Left ventricle myocardium inferior (tissue), 1 donor: ENCODE measurements at places on chromosomes 3 and 15.

DNA sequence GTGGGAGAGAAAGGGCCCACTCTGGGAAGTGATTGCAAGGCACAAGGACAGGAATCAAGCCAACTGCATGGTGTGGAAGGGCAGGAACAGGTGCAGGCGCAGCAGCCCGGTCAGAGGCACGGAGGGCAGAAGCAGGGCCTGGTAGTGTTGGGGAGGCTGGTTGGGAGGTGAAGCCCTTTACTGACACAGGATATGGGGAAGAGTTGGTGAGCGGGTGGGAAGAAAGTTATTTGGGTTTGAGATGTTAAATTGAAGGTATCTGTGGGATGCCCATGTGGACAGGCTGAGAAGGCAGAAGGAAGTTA, 83.6 kb upstream of the ABHD2 start:
- DNase-seq = no peak

DNA sequence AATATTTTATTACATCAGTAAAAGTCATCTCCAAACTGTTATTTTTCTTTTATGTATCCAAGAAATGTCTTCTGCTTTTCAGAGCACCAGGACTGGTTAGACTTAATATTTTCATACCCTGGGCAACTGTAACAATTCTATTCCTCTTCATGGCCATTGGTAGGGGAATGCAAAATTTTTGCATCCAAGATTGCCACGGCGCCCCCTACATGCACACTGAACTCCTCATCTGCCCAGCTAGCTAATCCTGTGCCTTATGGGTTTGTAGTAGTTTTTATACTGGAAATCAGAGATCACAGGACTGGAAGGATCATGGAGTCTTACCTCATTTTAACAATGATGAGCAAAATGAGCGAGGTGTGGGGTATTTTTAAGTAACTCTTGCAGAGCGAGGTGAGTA, 74.2 kb downstream of the CRTC3 start:
- DNase-seq = peak; percentile 51

DNA sequence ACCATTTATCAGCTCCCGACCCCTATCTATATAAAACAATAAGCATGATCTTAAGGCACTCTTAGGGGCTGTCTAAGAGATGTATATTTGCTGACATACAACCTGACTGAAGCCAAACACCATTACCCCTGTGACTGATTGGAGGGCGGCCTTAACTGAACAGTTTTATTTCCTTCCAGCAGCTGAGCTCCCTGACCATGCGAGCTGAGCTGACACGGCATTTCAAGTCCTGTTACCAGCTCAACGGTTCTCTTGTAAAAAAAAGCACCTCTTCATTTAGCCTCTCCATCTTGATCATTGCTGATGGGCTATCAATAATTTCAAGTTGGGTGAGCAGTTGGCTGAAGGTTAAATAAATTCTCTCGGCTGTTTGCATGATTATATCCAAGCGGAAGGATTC, 33.4 kb upstream of the BNIP2 start:
- DNase-seq = no peak

GRCh38 chr15:46961795-46962194, 755.5 kb upstream of the SEMA6D start:
- no peak for DNase-seq

DNA sequence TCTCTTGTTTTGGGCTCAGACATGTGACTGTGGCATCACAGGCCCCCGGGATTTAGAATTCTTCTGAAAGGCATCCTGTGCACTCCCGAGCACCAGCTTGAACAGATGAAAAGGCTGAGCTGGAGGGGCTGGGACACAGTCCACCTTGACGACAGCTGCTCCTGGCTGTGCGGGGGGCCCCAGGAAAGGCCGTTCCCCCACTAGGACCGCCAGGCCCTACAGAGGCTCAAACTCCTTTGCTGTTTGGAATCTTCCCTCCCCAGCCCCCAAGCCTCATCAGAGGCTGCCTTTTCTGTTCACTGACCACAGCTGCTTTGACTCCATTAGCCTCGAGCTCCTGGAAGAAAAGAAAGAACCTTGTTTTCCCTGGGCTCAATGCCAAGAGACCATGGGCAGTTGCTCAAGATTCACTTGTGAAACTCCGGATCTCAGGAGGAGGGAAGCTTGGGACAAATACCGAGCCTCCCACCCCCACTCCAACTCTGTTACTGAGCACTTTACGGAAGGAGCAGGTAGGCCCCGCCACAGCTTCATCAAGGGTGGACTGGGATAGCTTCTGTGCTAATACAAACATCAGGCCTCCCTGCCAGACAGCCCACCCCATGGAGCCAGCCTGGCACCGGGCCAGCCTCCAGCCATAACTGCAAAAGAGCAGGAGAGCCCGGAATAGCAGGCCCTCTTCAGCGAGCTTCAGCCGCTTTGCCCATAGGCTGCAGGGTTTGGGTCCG, 15.7 kb downstream of the CIDEC start:
- peak; percentile 39 for DNase-seq

- no peak for DNase-seq
Observed at GRCh38 chr3:189737071-189737470, 105.9 kb downstream of the TP63 start.

- no peak for DNase-seq
Observed at GRCh38 chr3:133881939-133882825, 13.5 kb downstream of the RAB6B start.

DNA sequence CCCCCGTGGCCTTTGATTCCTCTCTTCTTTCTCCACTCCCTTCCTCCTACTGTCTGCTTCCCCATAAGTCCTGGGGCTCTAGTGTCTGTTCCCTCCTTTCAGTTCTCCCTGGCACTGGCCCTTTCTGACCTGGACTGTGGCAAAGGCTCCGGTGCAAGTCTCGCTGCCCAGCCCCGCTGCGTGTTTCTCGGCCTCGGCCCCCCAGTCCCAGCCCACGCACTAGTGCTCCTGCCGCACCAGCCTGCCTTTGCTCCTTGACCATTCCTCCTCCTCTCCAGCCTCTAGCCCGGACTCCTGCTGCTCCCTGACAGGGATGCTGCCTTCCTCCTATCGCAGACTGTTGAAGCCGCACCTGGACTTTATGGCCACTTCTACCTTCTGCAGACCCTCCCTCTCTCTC, 2.1 kb downstream of the TM6SF1 start:
- no peak for DNase-seq

DNA sequence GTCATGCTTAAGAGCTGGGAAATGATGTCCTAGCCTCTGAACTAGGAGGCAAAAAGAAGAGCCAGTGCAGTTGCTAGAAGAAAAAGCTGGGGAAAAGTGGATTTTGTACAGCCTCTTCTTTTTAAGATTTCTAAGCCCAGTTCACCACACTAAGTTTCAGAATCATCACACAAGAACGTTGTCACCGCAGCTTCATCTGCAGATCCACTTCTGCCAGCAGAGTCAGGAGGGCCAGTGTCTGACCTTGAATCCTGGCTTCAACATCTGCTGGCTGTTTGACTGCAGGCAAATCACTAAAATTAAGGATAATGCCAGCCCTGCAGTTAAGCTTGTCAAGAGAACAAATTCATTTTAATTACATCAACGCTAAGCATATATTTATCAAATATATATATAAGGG, 36.2 kb downstream of the HDC start:
- DNase-seq = no peak

GRCh38 chr3:30631243-30631904, 25.0 kb downstream of the TGFBR2 start:
- DNase-seq = no peak

GRCh38 chr3:35635926-35636683, 3.2 kb upstream of the ARPP21 start:
- DNase-seq = no peak

- no peak for DNase-seq
Observed at GRCh38 chr3:126996905-126997304, 14.0 kb downstream of the PLXNA1 start.

GRCh38 chr3:22731901-22732300, 471.2 kb upstream of the UBE2E2 start:
- no peak for DNase-seq

DNA sequence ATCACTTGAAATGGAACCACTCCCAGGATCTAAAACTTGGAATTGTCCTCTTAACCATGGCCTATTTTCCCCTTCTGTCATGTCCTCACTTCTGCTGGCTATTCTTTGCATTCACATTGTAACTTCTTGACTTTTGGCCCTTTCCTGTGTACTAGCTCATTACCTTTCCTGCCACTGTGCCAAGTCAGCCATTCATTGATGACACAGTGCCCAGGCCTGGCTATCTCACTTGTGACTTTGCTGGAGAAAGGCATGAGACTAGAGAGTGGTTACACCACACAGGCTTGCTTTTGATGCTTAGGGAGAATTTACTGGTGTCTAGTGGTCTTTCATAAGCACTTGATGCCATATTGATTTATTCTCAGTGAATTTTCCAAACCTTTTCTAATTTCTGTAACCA, 101.1 kb downstream of the NR1D2 start:
- no peak for DNase-seq

DNA sequence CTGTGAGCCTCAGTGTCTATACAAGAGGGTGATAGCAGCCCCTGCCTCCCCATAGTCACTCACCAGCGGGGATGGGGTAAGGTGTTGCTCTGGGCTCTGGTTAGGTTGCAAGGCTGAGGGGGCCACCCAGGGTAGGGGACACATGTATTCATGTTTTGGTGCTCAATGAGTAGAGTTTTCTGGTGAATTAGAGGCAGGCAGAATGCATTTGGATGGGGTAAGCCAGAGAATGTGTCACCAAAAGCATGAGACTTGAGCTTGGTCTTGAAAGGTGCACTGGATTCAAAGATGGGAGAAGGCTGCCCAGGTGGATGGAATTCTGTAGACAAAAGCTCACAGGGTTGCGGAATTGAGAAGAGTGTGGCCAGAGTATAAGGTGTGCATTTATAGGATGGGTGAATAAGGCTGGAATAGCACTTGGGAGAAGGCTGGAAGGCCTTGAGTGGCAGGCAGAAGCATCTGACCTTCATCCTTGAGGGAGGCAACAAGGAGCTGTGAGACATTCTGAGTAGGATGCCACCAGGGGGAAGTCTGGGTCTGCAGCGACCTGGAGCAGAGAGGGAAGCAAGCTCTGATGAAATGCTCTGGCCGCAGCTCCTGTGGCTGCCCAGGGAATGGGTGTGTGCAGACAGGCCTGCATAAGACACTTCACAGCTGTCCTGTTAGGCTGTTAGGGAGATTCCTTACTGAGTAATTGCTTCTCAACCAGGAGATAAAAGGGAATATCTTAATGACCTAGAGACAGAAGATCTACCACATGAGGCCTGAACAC, 149.6 kb downstream of the CHDH start:
- no peak for DNase-seq

- no peak for DNase-seq
Observed at GRCh38 chr3:120410541-120410940, 40.3 kb downstream of the FSTL1 start.

- DNase-seq = no peak
Observed at GRCh38 chr3:123283657-123284398, 82.1 kb downstream of the SEC22A start.

GRCh38 chr3:126146034-126146433, 34.4 kb downstream of the ALDH1L1 start:
- DNase-seq = no peak
